ENCODE measurements at places on chromosomes 4 and X. TPM values are rescaled to one million over a fixed set of nuclear protein-coding genes. Genes with fewer than 3 reads are reported as not detected.

DNA sequence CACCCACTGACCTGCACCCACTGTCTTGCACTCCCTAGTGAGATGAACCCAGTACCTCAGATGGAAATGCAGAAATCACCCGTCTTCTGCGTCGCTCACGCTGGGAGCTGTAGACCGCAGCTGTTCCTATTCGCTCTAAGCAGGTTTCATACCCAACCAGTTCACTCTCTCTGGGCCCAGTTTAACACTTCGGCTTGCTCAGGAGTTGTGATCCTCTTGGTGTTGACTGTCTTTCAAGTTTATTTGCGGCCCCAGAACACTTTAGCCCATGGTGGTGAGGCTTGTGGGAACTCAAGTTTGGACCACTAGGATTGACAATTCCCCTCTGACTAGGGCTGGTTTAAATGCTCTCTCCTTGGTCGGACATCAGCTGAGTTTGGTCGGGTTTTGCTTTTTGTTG, 147.0 kb downstream of the DACH2 start:
- no peak for DNase-seq

DNA sequence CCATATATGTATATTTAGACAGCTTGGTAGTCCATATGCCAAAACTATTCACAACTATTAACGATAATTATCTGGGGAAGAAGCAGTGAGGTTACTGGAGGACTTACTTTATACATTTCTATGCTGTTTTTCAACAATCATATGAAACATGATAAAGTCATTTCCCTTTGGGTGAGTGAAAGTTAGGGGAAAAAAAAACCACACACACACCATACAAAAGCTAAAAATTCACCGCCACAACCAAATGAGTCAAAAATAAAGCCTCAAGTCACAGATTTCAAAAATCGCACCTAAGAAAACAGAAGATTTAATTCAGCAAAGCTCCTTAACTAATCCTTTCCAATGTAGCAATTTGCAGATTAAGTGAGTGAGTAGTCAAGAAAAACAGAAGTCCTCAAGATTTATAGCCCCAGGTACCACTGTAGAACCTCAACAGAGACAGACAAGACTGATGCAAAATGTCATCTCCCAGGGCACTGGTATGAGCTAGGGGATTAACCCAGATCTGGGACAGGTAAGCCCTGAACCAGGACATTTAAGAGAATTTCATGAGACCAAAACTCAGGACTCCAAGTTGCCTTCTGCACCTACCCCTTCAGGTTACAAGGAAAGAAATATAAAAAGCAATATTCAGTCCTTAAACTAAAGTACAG, 35.1 kb downstream of the SYTL4 start:
- DNase-seq = no peak

GRCh38 chr4:77022560-77023179, 53.1 kb downstream of the CCNI start:
- peak; percentile 23 for DNase-seq

- DNase-seq = no peak
Measured at GRCh38 chr4:11438647-11439046, 10.0 kb upstream of the HS3ST1 start.

DNA sequence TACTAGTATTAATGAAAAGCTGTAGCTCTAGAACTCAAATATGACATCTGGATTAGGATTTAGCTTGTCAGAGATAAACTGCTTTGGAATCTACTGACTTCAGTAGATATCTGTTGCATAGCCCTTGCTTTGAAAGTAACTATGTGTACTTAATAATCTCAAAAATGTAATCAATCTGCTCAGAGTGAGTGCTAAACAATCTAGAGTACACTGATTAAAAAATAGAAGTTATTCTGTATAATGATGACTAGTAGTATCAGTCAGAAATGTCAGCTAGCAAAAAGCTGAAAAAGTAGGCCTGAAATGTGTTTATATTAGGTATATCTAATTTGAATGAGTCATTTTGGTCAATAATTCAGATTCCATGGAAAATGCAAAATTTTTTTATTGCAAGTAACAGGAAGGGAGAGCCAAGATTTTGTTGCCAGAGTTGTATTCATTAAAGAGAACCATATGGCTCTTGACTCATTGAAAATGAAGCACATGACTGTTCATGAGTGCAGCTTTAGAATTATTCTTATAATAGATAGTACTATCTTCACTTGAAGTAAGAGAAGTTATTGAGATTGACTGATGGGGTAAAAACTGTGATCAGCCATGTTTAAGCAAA, 20.0 kb downstream of the CLCN3 start:
- DNase-seq = no peak

Gene PPEF2
- total RNA-seq = not detected

Data from lung (tissue), 17 donors.